ENCODE measurements at places on chromosomes 6 and 20. TPM values are rescaled to one million over a fixed set of nuclear protein-coding genes. Genes with fewer than 3 reads are reported as not detected.

Gene TFAP2D
- not detected for total RNA-seq

GRCh38 chr6:57029213-57029612 lies 17.3 kb upstream of the KIAA1586 start:
- no peak for DNase-seq

GRCh38 chr6:170443151-170443662 lies 109.9 kb downstream of the PSMB1 start:
- no peak for DNase-seq

- no peak for DNase-seq
Measured at GRCh38 chr6:160259598-160259997, 977 bp upstream of the SLC22A2 start.

GRCh38 chr6:55058682-55059081 lies 115.6 kb upstream of the HCRTR2 start:
- no peak for DNase-seq

DNA sequence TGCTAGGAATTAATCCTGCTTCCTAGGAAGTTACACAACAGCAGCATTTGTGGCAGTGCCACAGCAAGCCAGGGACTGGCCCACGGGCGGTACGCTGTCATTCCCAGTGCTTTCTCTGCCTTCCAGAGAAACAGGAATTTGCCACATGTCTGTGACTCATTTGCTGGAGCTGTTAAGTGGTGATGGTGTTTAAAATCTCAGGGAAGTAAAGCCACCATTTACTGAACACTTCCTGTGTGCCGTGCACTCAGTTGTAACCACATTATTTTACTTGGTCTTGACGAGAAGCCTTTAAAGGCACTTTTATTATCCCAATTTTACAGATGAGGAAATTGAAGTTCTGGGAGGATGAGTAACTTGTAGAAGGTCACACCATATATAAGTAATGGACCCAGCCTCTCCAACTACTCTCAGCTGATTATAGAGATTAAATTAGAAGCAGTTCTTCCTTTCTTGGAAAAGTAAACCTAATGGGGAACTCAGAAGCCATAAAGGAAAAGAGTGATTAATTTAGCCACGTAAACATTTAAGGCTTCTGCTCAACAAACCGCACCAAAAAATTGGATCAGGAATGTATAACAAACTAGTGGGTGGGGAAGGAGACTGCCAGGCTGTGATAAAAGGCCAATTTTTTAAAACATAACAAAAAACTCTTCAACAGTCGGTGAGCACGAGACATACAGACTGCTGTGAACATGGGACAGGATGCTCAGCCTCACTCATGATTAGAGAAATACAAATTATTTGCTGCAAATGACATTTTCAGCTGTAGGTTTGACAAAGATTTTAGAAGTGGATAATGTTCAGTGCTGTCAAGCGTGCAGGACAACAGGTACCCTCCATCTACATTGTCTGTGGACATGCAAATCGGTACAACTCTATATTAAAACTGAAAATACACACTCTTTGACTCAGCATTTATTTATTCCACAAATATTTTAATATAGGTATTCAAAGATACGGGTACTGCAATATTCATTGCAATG lies 311.2 kb downstream of the NRN1 start:
- no peak for DNase-seq

- no peak for DNase-seq
Measured at GRCh38 chr6:8539453-8539852, 104.1 kb upstream of the SLC35B3 start.
